Activated T-helper 1 cell treated with anti-CD3 and anti-CD28 coated beads, Interleukin-12 subunit alpha, Interleukin-12 subunit beta, Interleukin-2, Interleukin-4 antibody, amounts not matched to agents 30 ng/mL and 10 ng/mL and 1 ng/mL, durations not matched to agents 14 hours and 24 hours and 36 hours (primary cell): ENCODE measurements at places on chromosomes 16 and 17. TPM values are rescaled to one million over a fixed set of nuclear protein-coding genes. Genes with fewer than 3 reads are reported as not detected.

The TBC1D26 gene
- total RNA-seq = 0.05 TPM in 1 of 2 replicates, not detected in the other

The STAC2 gene
- 0.08 TPM in 1 of 2 replicates, not detected in the other for total RNA-seq

DNA sequence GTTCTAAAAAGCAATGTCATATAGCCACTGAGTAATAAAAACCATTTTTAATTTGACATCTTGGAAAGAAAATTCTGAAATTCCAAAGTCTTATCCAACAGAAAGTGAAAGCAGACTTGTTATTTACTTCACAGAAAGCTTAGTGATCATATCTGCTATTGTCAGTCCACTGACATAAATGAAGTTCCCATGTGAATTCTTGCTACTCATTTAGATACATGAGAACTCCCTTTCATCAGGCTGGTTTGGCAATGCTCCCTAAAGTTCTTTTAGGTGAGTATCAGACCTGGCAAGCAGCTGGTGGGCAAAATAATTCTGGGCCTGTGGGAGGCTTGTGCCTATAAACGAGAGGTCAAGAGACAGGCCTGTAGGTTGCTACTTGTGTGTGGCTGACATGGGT, 23.4 kb downstream of the NME2 start:
- DNase-seq = no peak

DNA sequence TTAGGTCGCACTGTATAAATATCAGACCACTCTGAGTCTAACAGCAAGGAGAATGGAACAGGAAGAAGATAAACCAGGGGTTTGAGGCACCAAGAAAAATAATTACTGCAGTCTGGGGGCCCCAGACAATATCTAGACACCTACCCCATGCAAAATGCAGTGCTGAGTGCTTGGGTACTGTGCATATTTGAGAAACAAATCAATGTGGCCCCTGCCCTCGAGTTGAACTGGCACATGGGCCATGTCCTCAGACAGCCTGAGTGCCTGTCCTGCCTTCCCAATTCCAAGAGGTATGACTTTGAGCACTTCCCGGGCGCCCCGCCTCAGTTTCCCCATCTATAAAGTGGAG, 6.2 kb upstream of the CIITA start:
- no peak for DNase-seq

GRCh38 chr16:10171221-10171620, 11.0 kb downstream of the GRIN2A start:
- no peak for DNase-seq

DNA sequence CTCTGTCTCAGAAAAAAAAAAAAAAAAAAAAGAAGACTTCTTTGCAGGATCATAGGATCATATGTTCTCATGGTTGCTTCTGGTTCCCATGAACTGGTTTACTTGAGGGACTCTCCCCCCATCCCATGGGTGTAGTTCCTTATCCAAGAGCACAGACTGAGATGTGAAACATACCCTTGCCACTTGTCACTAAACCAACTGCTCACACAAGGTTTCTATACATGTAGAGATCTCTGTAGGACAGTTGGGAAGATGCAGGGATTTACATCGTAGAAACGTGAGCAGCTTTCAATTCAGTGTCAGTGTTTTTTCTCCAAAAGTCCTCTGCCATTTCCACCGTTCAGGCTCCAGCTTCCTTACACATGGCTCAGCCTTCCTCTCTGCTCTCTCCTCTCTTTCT, 11.1 kb upstream of the TMEM94 start:
- DNase-seq = no peak

GRCh38 chr16:25875956-25876598, 184.3 kb downstream of the HS3ST4 start:
- no peak for DNase-seq

DNA sequence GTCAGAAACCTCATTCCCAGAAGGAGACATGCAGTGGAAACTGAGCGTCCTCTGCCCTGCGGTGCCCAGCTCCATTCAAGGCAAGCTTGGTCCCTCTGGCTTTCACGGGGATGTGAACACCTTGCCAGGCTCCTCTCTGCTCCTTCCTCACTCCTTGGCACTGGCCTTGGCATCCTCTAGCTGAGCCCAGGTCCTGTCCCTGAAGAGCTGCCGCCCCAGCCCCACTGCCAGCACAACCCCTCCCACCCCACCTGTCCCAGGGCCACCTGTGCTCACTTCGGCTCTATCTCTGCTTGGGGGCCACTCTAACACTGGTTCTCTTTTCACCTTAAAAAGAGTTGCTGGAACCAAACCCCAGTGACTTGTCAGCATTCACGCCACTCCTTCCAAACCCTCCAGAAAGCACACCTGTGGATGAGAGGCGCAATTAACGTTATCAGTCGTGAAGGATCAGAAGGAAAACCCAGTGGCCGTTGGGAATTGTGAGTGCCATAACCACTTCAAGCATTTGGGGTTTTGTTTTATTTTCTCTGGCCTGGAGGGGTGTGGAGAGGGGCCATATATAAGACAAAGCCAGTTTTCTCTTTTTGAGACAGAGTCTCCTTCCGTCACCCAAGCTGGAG, 103.7 kb downstream of the AXIN2 start:
- no peak for DNase-seq

GRCh38 chr17:43577664-43578403, 31.7 kb upstream of the ETV4 start:
- no peak for DNase-seq

GRCh38 chr17:6507535-6507934, 48.8 kb downstream of the PITPNM3 start:
- DNase-seq = no peak
